ENCODE measurements at places on chromosomes 6 and 20. TPM values are rescaled to one million over a fixed set of nuclear protein-coding genes. Genes with fewer than 3 reads are reported as not detected.

DNA sequence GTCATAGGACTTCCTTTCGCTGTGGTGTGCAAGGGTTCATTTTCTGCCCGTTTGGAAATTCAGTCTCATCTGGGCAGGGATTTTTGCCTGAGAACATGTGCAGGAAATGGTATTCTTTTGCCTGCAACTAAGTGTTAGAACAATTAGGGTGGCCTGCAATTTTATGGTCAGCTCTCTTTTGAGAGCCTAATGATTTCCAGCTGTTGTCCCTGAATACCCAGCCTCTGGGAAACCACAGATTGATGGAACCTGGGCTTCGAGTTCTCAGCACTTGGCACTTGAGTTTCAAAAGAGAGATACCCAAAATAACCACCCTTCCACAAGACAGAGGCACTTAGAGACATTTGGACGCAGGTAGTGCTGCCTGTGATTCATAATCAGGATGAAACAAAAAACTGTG lies 217.2 kb upstream of the FOXA2 start:
- DNase-seq = no peak

DNA sequence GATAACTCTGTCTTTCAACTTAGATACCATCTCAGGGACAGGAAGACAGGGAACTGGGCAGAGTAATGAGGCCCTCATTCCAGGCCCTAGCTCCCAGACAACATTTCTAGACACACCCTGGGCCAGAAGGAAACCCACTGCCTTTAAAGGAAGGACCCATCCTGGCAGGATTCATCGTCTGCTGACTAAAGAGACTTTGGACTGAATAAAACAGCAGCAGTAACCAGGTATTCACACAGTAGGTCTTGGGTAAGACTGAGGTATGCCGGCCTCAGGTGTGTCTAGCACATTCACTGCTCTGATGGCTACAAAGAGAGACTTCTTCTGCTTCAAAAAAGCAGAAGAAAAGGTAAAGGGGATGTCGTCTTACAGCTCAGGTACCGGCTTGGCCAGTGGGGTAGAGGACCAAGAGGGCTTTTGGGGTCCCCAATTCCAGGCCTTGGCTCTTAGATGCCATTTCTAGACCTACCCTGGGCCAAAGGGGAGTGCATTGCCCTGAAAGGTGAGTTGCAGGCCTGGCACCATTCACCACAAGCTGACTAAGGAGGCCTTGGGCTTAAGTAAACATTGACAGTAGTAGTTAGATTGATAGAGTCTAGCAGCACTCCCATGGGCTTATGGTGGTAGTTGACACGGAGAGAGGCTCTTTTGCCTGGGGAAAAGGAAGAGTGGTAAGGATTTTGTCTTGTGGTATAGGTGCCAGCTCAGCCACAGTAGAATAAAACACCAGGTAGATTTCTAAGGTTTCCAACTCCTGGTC lies 13.4 kb downstream of the SNX14 start:
- DNase-seq = peak; percentile 54

DNA sequence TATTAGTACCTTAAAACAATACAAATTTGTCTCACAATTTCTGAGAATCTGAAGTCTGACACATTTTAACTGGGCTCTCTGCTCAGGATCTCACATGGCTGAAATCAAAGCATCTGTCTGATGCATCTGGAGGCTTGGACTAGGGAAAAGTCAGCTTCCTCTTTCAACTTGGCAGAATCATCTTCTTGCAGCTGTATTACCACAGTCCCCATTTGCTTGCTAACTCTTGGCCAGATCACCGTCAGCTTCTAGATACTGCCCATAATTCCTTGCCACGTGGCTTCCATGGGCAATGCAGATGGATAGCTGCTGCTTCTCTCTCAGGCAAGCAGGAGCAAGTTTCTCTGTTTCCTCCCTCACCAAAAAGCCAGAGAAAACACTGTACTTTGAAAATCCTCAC lies 1106.4 kb upstream of the CITED2 start:
- DNase-seq = no peak

DNA sequence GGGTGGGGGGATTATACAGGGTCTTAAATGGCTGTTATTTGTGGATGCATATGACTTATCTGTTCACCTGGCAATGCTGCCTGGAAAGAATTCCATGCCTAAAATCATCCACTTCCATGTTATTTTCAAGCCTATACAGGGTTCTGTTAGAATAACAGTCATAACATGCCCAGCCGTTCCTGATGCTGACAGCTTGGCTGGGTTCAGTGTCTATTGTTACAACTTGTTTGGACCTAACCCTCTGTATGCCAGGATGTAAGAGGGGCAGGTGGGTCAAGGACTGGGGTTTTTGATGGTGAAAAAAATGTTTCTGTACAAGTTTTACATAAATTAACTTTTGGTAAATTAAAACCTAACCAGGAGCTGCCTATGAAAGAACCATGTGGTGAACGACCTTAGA lies 79.8 kb downstream of the GINS1 start:
- DNase-seq = no peak

DNA sequence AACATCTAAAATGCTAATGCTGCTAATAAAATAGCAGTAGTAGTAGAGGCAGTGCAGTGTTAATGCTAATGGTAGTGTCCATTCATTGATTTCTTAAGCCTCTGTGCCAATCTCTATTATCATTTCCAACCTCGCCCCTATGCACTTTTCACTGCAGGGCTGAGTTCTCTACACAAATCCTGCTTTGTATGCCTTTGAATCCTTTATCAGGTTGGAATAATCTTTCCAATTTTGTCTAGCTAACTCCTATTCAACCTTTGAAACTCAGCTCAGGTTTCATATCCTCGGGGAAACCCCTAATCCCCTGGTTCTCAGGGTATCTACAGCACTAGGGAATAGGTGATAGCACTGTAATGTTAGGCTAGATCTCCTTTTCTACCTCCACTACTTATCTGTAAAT lies 284.0 kb upstream of the RUNX2 start:
- peak; percentile 25 for DNase-seq

DNA sequence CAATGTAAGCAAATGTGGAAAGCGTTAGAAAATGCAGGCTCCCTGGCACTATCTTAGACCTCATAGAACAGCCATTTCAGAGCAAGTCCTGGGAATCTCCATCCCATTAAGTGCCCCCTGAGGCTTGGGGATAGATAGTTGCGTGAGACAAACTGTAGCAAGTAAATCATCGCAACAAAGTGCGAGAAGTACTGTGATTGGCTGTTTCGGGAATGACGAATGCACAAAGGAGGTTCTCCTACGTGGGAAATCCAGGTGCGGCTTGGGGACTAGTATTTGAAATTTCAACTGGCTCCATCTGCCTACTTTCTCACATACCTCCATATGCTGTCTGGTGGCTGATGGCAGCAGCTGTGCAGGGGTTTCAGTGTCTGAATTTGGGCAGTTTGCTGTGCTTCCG lies 84.5 kb downstream of the PLEKHG1 start:
- no peak for DNase-seq

GRCh38 chr20:1225783-1226654 lies at the start of gene RAD21L1:
RAD21L1 (plus strand) TSS chr20:1226044; CDS start chr20:1228454, 2,410 bp downstream.
- DNase-seq = peak; percentile 86

DNA sequence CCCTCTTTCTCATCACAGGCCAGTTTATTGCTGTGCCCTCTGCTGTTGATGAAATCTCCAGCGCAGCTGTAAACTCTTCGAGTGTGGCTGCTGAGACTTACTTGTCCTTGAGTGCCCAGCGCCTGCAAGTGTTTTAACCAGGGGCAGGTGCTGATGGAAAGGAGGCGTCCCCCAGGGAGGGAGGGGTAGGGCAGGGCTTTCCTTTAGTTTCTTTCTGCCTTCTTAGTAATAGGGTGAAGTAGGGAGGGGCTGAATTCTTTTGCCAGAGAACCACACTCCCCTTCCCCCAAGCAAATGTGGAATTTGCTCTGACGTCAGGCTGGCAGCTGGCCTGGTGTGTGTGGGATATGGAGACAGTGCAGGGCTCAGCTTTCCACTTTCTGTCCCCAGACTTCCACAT lies 61.2 kb downstream of the IGF2R start:
- DNase-seq = peak; percentile 93

DNA sequence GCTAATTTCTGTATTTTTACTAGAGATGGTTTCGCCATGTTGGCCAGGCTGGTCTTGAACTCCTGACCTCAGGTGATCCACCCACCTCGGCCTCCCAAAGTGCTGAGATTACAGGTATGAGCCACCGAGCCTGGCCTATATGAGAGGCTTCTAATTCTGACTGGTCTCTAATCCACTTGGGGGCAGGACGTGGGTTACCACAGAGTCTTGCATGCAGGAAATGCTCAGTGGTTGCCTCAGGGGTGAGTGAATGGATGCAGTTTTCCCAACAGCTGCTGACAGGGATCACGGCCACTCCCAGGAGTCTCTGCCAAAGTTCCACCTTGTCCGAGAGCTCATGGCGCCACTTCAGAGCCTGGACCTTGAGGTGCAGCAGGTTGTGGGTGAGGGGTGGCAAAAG lies 6.4 kb upstream of the FANCE start:
- peak; percentile 51 for DNase-seq

DNA sequence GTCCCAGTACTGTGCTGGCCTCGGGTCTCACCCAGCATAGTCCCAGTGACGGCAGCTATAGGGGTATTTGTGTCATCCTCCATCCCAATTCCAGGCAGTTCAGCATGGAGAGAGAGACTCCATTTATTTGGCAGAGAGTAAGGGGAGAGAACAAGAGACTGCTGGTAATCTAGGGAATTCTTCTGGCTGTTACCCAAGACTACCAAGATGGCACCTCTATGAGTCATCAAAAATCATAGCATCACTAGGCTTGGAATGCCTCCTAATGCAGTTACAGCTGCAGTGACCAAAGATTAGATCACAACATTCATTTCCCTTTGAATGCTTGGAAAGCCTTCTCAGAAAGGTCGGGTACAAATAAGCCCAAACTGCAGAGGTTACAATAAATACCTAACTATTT lies 660.4 kb upstream of the FLRT3 start:
- peak; percentile 32 for DNase-seq

DNA sequence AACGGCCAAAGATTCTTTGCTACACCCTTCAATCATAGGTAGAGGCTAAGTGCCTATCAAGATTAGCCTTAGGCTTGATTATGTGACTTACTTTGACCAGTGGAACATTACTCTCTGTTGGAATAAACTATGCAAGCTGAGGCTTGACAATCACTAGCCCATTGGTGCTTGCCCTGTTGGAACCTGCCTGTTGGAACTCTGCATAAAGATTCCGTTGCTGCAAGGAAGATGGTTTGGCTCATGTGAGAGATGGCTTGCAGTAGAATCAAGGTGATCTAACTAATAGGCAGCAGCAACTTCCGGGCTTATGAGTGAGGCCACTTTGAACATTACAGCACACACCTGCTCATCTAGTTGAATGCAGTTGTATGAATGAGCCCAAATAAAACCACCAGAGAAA lies 227.7 kb upstream of the TSHZ2 start:
- no peak for DNase-seq

- DNase-seq = no peak
These were observed 135.4 kb downstream of the MTFR2 start for GRCh38 chr6:136114661-136115060.

DNA sequence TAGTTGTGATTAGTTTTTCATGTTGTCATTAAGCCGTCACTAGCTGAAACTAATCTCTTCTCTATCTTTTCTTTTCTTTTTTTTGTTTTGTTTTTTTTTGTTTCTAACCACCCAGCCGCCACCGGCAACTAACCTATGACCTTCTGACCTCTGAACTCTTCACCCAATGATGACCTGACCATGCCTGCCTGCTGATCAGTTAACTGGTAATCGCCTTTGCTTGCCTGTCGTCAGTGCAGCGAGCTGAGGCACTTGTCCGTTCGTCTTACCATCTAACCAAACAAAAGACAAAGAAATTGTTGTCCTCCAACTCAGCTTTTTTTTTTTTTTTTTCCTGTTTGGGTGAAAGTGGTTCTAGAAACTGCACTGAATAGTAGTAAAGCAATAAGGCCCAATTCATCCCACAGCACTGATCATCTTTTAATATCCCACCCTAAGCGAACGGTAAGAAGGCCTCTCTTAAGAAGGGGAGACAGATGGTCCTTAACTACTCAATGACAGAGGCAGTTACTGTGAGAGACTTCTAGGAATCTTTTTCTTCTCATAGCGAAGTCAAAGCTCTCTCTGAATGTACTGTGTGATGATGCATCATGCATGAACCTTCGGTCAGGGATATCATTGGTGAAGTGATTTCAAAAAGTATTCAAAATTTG lies 156.2 kb downstream of the QKI start:
- DNase-seq = no peak

DNA sequence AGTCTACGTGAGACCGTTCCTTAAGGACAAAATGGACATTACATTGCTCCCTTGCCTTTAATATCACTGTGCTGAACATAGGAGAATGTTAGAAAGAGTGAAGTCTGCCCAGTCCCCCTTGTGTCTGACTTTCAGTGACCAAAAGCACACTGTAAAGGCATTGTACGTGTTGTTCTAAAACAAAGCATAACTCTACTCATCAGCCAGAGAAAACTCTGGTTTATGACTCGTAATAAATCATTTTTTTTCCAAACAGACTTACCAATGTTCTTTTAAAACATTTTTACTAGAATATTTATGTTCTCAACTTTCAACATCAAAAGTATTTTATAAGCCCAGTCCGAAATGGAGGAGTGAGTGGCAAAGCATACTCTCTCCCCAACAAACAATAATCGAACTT lies 262.5 kb downstream of the GJA1 start:
- no peak for DNase-seq

DNA sequence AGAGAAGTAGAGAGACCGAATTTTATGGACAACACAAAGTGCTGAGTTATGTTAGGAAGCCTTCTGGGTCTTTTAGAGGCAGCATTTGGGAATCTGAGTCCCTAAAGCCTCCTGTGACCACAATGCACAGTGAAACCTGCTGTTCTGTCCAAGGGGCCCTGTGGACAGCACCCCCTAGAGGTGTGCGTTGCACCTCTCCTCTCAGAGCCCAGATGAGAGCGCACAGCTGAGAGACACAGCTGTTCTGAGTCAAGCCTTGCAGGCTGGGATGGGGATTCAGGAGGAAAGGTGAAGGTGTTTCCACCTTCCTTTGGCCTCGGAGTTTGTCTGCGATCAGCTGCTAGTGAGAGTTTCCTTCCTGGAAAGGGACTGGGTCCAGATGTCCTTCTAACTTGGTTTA lies 13.0 kb downstream of the PCK1 start:
- no peak for DNase-seq

GRCh38 chr6:44569931-44570385 lies 182.5 kb downstream of the CDC5L start:
- DNase-seq = no peak

- DNase-seq = no peak
These were observed 14.6 kb downstream of the ADGRB3 start for GRCh38 chr6:68649669-68650068.

- DNase-seq = no peak
These were observed 49.3 kb downstream of the RPRD1B start for GRCh38 chr20:38082894-38083293.

Gene SLC12A5
- total RNA-seq = not detected

Gene HLA-DPB1
- total RNA-seq = 34.6 TPM

Gene LHFPL5
- total RNA-seq = not detected

Gene GPR6
- not detected for total RNA-seq

Gene CLPSL2
- not detected for total RNA-seq

Gene FAM217A
- not detected for total RNA-seq

Gene SLC2A10
- 3.8 TPM for total RNA-seq

Gene DEFB125
- not detected for total RNA-seq

Gene IMPG1
- not detected for total RNA-seq

Gene STX7
- total RNA-seq = 28.4 TPM

Gene SCUBE3
- 2.0 TPM for total RNA-seq

Gene MUC21
- not detected for total RNA-seq
